Stimulated activated CD4-positive, alpha-beta T cell treated with anti-CD3 and anti-CD28 coated beads, Interleukin-1b, Interleukin-23, amount 100 ng/mL, for 1 hour (primary cell): ENCODE measurements at places on chromosomes 1 and 21.

- DNase-seq, result no peak
Observed at GRCh38 chr1:160997323-160998038, 23.5 kb downstream of the F11R start.

GRCh38 chr1:203215573-203215972 lies 13.9 kb downstream of the CHIT1 start:
- DNase-seq, result no peak

GRCh38 chr21:38760762-38761155 lies 45.0 kb upstream of the ETS2 start:
- no peak for DNase-seq

DNA sequence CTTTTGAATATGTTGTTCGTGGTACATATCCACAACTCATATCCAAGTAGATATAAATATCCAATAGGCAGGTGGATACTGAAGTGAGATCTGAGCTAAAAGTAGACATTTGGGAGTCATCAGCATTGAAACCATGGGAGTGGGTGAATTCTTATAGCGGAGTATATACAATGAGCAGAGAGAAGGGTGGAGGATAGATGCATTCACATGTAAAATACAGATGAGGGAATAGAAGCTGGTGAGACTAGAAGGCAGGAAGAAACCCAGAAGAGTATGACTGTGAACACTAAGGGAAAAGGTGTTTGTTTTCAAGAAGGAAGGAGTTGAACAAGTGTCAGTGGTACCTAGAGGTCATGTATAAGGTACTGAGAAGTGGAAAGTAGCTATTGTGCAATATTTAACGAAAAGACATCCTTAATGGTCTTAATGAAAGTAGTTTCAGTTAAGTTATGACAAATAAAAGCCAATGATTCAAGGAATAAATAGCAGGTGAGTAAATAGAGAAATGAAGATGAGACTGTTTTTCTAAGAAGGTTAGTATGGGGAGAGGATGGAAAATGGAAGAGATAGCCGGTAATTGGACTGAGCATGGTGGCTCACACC lies 181.6 kb upstream of the CACYBP start:
- DNase-seq, result no peak

- no peak for DNase-seq
Observed at GRCh38 chr21:38490411-38491020, 7.8 kb downstream of the ERG start.

GRCh38 chr1:207627496-207627895 lies 17.4 kb upstream of the CR1L start:
- no peak for DNase-seq

GRCh38 chr1:209621286-209621685 lies 30.9 kb downstream of the LAMB3 start:
- no peak for DNase-seq
